ENCODE measurements at places on chromosomes 7 and 10. TPM values are rescaled to one million over a fixed set of nuclear protein-coding genes. Genes with fewer than 3 reads are reported as not detected.

The IGFBP3 gene
- 3.3 TPM for total RNA-seq

The PRSS37 gene
- not detected for total RNA-seq

The DPY19L1 gene
- total RNA-seq: 12.9 TPM

The OPN4 gene
- total RNA-seq: not detected

The ITGA8 gene
- not detected for total RNA-seq

All from Caco-2 (cell line).